CD4-positive, CD25-positive, alpha-beta regulatory T cell (primary cell): ENCODE measurements at places on chromosomes 4 and X.

DNA sequence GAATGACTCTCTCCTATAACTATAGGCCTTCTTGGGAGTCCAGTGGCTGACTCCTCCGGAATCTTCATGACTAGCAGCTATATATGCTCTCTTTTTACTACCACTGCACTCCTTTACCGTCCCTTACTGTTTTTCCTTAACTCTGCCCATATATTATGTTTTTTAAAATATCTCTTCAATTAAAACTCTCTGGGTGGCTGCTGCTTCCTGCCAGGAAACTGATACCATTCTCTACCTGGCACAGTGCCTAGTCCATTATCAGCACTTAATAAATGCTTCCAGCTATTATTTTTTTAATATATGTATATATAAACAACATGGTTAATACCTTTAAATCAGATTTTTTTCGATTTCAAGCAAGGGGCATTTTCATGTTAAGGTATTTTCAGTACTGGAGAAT lies 136.6 kb upstream of the FAM47B start:
- H3K36me3 ChIP-seq: no peaks in the 10 kb centered on the region
- no peak for DNase-seq
- H3K27me3 ChIP-seq: no peaks in the 10 kb centered on the region
- H3K4me3 ChIP-seq: no peak overlapping the region
- H3K4me1 ChIP-seq: no peaks in the 10 kb centered on the region

DNA sequence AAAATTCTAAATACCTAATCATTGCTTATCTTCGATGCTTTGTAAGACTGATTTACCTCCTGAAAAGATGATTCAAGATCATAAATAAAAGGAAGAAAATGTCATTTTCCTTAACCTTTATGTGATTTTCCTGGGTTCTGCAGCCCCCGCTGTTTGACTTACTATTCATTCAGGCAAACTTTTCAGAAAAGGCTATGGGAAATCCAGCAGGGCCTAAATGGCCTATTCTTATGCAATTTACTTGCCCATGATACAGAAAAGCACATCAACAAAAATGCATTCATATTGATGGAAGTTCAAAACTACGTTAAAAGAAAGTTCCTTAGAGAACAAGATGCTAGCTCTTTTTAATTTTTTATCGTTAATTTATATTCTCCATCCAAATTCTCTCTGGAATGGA lies 51.2 kb downstream of the TMEM144 start:
- H3K4me1 ChIP-seq: no peaks in the 10 kb centered on the region
- no peaks in the 10 kb centered on the region for H3K27me3 ChIP-seq
- DNase-seq: no peak
- no peak overlapping the region for H3K27ac ChIP-seq
- H3K4me3 ChIP-seq: no peak overlapping the region
- no peaks in the 10 kb centered on the region for H3K36me3 ChIP-seq

GRCh38 chr4:76373919-76374552 lies 46.9 kb downstream of the CCDC158 start:
- no peaks in the 10 kb centered on the region for H3K4me1 ChIP-seq
- no peak overlapping the region for H3K27ac ChIP-seq
- H3K4me3 ChIP-seq: no peak overlapping the region
- no peaks in the 10 kb centered on the region for H3K27me3 ChIP-seq

GRCh38 chr4:126956184-126956897 lies 676.4 kb upstream of the INTU start:
- DNase-seq: no peak
- H3K4me1 ChIP-seq: no peaks in the 10 kb centered on the region
- H3K27me3 ChIP-seq: no peaks in the 10 kb centered on the region
- H3K4me3 ChIP-seq: no peak overlapping the region

- H3K27ac ChIP-seq: peak overlapping the region; percentile 96
- DNase-seq: peak; percentile 66
- no peaks in the 10 kb centered on the region for H3K27me3 ChIP-seq
- H3K36me3 ChIP-seq: no peaks in the 10 kb centered on the region
Observed at GRCh38 chrX:13090339-13091110, 46.1 kb upstream of the FAM9C start.

- H3K36me3 ChIP-seq: no peaks in the 10 kb centered on the region
- no peak for DNase-seq
- no peaks in the 10 kb centered on the region for H3K27me3 ChIP-seq
- no peak overlapping the region for H3K27ac ChIP-seq
Observed at GRCh38 chr4:138292321-138292720, 50.2 kb upstream of the SLC7A11 start.

- no peak overlapping the region for H3K27ac ChIP-seq
- H3K4me3 ChIP-seq: no peak overlapping the region
- no peak for DNase-seq
Observed at GRCh38 chrX:118660085-118660484, 67.3 kb upstream of the IL13RA1 start.

- peaks cover 25% of the 10 kb centered on the region for H3K36me3 ChIP-seq
- no peak for DNase-seq
- H3K4me1 ChIP-seq: peaks cover under 1% of the 10 kb centered on the region
- H3K27me3 ChIP-seq: no peaks in the 10 kb centered on the region
Observed at GRCh38 chr4:118734491-118735205, 49.5 kb downstream of the METTL14 start.

GRCh38 chr4:104743215-104743653 lies 248.5 kb upstream of the CXXC4 start:
- no peaks in the 10 kb centered on the region for H3K4me1 ChIP-seq
- H3K36me3 ChIP-seq: no peaks in the 10 kb centered on the region

DNA sequence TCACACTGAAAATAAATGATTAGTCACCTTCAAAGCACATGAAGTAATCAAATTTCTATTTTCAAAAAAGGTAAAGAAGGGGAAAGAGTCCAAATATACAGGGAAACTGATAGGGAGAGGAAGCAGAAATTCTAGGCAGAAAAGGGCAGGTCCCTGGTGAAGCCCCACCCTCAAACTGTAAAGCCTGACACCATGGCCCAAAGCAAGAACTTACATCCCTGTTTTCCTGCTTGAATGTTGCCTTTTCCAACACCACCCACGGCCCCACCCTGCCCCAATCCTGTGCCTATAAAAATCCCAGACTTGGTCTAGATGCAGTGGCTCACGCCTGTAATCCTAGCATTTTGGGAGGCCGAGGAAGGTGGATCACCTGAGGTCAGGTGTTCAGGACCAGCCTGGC lies 361.8 kb downstream of the PPP3CA start:
- DNase-seq: no peak
- no peaks in the 10 kb centered on the region for H3K4me1 ChIP-seq
- no peaks in the 10 kb centered on the region for H3K36me3 ChIP-seq
- no peaks in the 10 kb centered on the region for H3K27me3 ChIP-seq
- H3K27ac ChIP-seq: no peak overlapping the region
- H3K4me3 ChIP-seq: no peak overlapping the region

DNA sequence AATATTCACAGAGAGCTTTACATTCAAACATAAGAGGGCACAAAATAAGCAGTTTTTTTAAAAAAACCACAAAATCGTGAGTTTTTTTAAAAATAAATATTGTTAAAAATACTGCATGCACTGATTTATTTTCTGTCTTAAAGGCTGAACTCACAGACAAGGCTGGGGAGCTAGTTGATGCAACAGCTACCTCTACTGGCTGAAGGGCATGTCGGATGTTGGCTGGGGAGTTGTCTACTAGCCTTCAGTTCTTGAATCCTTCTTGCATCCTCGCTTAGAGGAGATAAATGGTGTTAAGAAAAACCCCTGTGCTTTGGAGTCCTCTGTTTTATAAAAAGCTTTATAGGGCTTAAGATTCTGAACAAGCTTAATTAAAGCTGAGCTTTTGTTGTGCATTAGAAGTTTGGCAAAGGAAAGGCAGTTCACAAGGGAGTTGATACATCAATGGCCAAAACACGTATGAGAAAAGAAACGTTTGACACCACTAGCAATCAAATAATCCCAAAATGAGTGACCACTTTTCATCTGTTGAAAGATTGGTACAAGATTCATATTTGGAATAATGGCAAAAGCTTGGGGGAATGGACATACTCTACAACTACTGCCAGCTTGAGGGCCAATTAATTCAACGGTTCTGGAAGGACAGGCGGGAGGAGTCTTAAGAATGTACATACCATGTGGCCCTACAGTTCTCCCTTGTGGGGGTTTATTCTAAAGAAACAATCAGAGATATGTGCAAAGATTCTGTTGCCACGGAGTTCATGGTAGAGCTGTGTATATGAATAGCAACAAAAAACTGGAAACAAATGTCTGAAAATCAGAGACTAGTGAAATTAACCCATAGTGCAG lies 94.7 kb downstream of the SEL1L3 start:
- H3K27ac ChIP-seq: no peak overlapping the region
- H3K4me3 ChIP-seq: no peak overlapping the region
- no peaks in the 10 kb centered on the region for H3K4me1 ChIP-seq

DNA sequence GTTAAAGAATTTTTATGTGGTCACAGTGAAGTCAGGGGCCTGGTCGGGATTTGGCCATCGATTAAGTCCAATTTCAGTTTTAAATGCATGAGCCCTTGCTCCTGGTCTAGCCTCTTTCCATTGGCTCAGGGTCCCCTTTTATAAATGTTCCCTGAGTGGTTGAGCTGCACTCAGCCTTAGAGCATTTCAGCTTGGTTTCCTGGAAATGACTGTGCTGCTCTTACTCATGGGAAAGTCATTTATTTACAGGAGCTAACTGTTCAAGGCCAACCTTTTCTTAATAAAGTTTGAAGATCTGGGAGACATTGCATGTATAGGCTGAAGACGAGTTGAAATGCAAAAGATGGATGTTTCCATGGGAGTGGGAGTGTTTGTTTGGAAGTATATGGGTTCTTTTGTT lies 98.8 kb upstream of the CLNK start:
- no peak overlapping the region for H3K4me3 ChIP-seq
- no peak overlapping the region for H3K27ac ChIP-seq
- no peak for DNase-seq
